Activated CD4-positive, alpha-beta T cell treated with anti-CD3 and anti-CD28 coated beads, Interleukin-2, amount 50 U/mL, for 48 hours (primary cell): ENCODE measurements at places on chromosomes 3 and 15.
A peak's percentile ranks its signal among the peaks of the same experiment; 100 is the strongest.

- no peak for DNase-seq
These were observed 6.3 kb upstream of the HES1 start for GRCh38 chr3:194129581-194130133.

DNA sequence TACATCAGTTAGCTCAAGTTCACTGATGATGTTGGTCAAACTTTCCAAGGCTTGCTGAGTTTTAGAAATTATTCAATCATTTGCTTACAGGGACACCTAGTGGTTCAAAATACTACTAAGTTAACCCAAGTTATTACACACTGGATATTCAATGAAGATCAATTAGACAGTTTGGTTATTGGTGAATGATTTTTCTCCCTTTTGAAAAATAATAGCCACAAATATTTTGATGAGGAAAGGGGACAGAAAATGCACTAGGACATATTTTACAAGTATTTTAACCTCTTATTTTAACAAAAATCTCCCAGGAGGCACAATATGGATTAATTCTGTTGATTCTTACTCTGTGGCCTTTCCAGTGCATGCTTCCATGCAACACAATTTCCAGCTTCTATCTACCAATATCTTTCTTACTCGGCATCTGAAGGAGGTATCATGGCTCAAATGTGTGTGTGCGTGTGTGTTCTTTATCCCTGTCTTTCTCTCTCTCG lies 20.1 kb upstream of the GOLGA6L2 start:
- no peak for DNase-seq

- no peak for DNase-seq
These were observed 35.2 kb downstream of the FAM81A start for GRCh38 chr15:59473226-59473625.

DNA sequence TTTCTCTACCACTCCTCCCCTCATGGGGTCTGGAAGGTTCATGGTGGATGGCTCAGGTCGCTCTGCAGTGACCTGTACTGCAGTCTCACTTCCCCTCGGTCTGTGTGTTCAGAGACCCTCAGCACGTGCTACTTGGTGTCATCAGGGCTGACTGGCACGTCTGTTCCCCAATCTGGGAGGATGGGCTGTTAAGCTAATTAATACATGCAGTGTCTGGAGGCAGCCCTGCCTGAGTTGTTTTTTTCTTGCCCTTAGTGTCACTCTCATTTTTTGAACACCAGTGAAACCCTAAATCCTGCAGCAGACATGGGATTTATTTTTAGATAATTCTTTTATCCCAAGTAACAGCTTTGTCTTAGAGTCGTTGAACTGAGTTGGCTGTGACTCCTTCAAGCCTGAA lies 64.6 kb downstream of the ARNT2 start:
- no peak for DNase-seq

DNA sequence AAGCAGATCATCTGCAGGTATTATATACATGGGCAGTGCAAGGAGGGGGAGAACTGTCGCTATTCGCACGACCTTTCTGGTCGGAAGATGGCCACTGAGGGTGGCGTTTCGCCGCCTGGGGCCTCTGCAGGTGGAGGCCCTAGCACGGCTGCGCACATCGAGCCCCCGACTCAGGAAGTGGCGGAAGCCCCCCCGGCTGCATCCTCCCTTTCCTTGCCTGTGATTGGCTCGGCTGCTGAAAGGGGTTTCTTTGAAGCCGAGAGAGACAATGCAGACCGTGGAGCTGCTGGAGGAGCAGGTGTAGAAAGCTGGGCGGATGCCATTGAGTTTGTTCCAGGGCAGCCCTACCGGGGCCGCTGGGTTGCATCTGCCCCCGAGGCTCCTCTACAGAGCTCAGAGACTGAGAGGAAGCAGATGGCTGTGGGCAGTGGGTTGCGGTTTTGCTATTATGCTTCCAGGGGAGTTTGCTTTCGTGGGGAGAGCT lies 639 bp downstream of the MKRN3 start:
- peak; percentile 4 for DNase-seq

DNA sequence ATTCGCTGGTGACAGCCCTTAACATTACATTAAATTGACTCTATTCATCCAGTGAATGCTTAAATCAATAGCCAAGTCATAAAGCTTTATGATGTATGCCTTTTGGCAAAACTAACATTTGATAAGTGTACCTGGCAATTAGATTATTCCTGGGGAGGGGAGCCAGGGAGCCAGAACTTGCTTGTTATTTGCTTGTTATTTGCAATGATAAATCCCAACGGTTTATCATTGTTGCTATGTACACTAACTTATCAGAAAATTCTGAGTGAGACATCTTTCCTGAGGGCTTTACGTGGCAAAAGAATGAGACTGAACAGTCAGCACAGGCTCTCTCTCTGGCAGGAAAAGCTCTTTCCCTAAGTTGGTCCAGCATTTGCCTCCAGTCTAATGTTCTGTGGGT lies 35.8 kb upstream of the FBN1 start:
- DNase-seq, result no peak

GRCh38 chr3:78993375-78993774 lies 774.4 kb downstream of the ROBO1 start:
- DNase-seq, result no peak

DNA sequence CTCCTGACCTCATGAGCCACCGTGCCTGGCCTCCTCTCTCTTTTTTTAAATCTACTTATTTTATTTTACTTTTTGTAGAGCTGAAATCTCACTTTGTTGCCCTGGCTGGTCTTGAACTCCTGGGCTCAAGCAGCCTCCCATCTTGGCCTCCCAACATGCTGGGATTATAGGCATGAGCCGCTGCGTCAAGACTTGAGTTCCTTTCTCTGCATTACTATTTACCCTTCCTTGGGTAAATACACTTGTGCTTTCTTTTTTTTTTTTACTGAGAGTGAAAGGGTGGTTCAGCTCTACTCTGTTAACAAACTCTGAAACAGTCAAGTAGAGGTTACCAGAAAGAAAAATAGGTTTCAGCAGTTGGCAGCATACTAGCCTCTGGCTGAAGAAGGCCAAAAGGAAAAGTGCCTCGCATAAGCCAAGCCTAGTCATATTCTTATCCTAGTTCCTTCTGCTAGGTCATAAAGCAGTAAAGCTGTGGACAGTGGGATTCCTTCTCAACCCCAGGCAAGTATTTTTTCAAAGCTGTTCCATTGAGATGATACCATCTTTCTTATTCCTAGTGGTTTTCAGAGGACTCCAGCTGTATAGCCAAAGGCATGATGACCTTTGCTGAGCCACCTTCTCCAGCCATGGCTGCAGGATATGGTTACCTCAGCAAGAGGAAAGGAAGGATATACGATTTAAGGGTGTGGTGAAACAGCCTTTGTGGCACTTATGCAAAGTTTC lies 135.1 kb downstream of the RBPMS2 start:
- DNase-seq, result no peak

GRCh38 chr15:60633426-60633968 lies 154.6 kb upstream of the ICE2 start:
- no peak for DNase-seq

DNA sequence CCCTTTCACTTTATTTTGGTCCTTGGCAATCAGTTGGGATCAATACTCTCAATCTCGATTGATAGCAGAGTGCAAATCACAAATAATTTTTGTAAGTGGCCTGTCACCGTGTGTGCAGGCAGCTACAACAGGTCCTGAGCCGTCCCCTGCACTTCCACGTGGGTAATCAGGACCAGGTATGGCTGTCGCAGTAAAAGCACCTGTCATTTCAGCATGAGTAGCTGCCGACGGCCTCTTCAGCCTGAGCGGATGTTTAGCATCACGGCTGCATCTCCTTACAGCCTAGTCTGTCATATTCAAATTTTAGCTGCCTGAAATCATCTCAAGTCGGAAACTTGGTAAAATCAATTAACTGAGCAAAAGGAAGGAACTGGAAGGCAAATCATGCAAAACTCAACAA lies 53.0 kb upstream of the FOXP1 start:
- DNase-seq, result no peak

- no peak for DNase-seq
These were observed 53.1 kb upstream of the ARNT2 start for GRCh38 chr15:80350941-80351610.

- DNase-seq, result no peak
These were observed 25.6 kb downstream of the CEP19 start for GRCh38 chr3:196686436-196686835.

DNA sequence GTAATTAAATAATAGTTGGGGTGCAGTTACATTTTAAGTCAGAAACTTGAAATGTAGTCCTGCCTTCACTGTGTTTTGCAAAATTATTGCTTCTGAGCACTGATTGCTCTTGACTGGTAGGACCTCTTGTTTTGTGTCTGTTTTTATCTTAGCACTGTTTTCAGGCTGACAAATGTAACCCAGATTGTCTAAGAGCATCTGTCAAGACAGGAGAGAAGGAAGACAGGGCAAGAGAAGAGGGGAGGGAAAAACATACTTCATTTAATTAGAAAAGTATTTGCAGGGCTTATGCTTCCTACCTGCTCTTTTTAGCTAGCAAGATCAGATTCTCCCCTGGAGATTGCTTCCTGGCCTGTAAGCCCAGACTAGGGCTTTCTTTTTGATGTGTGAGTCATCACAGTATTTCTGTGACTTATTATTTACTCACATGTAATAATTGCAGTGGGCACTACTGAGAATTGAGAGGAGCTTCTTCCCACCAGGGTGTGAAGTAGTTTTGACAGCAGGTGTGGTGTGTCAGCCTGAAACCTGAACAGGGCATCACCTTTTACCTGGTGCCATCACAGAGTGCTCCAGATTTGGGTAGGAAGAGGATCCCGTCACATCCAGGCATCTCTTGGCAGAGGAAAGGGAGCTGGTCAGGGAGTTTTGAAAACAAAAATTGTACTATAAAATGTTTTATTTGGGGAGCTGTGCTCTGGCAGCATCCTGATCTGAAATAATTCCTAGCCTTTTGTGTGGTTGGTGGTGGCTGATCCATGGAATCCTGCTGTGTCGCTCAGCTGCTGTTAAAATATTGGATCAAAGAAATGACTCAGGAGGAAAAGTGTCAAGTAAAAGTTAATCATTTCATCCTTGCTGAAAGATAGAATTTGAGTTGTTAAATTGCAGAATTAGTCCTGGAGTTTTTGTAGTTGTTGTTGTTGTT lies 98.2 kb downstream of the TMEM108 start:
- no peak for DNase-seq

GRCh38 chr15:79051029-79051428 lies 39.6 kb downstream of the RASGRF1 start:
- DNase-seq, result no peak

DNA sequence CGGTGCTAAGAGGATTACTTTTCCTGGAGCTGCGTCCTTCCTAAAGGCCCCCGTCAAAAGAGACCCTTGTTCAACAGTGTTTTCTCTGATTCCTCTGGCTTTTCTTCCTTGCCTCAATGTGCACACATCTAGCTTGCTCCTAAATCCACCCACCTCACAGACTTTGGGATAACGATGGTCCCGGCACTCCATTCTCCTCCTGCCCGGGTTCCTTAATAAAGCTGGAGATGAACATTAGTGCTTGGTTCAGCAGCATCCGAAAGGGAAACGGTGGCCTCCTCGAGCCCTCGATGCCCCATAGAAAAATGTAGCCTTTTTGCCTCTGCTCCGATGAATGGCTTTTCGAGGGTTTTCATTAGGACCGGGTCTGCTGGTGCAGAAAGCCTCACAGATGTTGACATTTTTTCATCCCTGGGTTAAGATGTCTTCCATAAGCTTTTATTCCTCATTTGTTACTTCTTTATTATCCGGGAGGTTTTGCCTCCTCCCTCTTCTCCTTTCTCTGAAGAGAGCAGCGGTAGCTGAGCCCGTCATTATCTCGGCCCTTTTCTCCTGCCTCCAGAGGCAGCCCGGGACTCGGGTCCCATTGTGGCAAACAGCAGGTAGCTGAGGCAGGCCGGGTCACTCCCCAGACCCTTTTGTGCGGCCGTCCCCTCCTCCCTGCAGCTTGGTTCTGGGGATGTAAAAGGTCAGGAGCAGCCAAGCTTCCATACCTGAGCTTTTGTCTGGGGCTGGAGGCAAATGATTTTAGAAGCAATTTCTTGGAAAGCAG lies 64.6 kb downstream of the CPN2 start:
- no peak for DNase-seq

DNA sequence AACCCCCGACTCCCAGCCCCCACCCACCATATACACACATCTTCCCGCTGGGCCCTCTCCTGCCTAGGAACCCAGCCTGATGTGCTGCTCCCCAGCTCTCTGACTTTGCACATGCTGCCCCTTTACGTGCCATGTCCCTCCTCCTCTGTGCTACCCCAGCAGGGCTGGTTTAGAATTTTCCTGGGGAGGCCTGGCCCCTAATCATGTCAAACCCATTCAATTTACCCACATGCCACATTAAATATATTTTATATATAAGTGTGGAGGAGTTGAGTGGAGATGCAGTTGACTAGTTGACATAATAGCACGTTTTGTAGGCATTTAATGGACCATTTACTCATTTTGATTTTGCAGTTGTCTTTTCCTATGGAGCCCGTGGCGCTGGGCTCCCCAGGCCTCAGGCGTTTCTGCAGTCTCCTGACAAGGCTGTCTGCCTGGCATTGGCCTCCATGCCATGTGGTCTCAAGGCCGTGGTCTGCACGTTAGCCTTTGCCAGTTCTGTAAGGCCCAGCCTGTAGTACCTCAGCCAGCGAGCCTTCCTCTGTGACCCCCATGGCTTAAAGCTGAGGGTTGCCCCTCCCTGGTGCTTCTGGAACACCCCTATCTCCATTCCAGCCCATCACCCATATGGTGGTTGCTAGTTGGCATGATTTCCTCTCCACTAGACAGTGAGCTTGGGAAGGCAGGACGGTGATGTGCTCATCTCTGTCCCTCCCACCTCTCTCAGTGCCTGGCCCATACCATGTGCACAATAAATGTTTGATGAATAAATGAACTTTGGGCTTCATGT lies 155.8 kb downstream of the TLE3 start:
- no peak for DNase-seq

DNA sequence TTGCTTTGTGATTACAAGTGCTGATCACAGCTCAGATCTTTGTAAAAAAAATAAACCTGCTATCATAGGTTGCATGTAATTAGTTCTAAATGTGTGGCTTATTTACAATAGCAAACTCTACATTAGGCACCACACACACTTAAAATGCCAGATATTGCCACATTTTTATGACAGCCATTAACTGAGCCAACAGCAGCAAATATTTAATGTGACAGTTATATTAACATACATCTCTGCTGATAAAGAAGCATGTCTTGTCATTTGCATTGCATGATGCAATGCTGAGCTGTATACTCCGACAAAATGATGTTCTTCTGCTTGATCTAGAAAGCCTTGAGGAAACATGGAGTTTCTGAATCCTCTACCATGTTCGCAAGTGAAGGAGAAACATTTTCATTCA lies 273.6 kb upstream of the VEPH1 start:
- DNase-seq, result no peak

- DNase-seq, result peak; percentile 72
These were observed 308.4 kb downstream of the RPLP1 start for GRCh38 chr15:69760890-69761568.
